ENCODE measurements at places on chromosomes 16 and 17.

DNA sequence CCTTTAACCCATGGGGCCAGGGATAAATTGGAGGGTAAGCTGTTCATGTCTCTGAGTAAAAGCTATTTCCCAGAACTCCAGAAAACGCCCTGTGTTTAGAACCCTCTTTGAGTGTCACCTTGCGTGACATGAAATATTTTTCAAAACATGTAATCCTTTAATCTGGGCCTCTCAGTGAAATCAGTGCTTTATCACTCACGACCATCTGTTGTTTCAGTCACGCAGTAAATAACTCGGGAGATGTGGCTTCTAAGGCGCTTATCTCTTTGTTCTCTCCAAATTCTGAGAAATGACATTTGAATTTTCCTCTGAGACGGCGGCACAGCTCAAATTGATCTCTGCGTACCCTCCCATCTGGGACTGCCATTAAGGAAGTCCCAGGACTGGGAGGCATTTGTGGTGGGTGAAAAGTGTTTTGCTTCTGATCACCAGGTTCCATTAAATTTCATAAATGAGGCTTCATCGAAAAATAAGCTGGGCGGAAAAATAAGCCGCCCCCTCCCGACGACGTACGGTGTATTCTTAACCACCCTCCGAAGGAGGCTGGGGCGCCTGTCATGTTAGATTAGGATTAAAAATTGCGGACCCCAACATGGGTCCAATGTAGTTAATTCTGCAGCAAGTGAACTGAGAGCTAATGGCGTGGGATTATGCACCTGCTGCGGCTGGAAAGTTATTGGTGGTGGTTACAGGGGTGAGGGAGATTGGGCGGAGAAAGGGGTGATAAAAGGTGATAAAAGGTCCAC lies 12.7 kb downstream of the WFDC1 start:
- no peak for DNase-seq

- DNase-seq = no peak
Measured at GRCh38 chr16:66129196-66129595, 237.3 kb upstream of the CDH5 start.

- no peak for DNase-seq
Measured at GRCh38 chr16:67786491-67786890, 19.9 kb downstream of the RANBP10 start.

DNA sequence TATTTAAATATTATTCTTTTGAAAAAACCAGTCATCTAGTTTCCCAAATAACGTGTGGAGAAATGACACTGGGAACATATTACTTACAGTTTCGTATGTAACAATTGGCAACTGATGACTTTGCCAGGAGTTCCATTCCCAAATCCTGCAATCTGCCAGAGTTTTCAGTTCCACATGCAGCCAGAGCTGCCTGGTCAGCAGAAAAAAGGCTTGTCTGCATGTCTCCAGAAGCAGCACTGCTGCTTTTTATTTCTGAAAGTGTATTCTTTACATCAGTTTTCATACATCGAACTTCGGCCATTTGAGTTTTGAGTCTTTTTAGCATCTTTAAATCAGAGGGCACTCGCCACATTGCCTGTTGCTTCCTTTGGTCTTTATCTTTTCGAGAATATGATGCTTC lies 78.4 kb downstream of the TRIM37 start:
- DNase-seq = no peak

DNA sequence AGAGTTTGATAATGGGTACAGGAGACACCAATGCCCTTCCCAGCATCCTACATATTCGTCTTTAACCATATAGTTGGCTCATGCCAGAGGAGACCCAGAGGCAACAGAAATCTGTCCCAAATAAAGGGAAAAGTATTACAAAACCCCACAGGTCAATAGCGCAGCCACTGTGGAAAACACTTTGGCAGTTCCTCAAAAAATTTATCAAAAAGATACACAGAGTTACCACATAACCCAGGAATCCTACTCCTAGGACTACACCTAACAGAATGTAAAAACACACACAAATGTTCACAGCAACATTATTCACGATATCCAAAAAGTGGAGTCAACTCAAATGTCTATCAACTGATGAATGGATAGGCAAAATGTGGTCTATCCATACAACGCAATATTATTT lies 135.8 kb downstream of the CEP112 start:
- no peak for DNase-seq

- DNase-seq = no peak
Measured at GRCh38 chr16:85947230-85948137, 48.5 kb downstream of the IRF8 start.

DNA sequence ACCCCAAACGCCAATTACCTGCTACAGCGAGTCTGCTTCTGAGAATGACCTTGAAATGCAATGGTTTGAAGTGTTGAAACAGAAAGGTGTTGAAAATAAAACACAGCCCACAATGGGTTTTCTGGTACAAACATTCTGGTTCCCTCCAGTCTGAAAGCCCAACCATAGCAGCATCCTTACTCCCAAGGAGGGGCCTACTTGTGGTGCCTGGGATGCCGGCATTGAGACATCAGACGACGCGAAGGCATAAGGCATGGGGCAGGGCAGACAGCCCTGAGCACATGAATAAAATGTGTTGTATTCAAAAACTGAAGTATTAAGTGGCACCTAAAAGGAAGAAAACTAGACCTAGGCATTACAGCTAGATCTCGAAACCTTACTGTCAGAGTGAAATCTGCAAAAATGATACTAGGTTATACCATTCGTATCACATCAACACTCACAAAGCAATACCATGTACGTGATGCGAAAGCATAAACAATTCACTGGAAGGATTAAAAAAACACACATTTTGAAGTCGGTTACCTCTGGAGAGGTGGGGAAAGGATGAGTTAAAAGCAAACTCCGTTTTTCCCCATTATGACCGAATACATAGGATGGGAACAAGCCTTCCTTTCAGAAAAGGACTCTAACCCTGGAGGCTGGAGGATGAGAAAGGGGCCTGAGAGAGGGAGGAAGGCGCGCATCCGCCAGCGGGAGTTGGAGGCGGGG lies 702 bp downstream of the NUDT21 start:
- peak; percentile 11 for DNase-seq

DNA sequence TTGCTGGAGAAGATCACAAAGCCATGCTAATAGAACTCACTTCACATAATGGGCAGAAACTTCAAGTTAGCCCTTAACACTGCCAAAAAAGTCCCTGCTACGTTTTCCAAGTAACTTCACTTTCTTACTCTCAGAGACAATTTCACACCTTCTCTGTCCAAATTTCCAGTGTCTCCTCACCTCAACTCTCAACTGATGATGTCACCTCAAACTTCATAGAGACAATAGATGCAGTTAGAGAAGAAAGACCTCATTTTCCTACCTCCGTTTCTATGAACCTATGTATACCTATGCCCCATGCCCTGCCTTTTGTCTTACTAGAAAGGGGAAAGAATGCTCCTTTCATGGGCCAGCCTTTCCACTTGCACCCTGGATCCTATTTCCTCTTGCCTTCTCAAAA lies 14.2 kb upstream of the EFCAB3 start:
- DNase-seq = no peak

DNA sequence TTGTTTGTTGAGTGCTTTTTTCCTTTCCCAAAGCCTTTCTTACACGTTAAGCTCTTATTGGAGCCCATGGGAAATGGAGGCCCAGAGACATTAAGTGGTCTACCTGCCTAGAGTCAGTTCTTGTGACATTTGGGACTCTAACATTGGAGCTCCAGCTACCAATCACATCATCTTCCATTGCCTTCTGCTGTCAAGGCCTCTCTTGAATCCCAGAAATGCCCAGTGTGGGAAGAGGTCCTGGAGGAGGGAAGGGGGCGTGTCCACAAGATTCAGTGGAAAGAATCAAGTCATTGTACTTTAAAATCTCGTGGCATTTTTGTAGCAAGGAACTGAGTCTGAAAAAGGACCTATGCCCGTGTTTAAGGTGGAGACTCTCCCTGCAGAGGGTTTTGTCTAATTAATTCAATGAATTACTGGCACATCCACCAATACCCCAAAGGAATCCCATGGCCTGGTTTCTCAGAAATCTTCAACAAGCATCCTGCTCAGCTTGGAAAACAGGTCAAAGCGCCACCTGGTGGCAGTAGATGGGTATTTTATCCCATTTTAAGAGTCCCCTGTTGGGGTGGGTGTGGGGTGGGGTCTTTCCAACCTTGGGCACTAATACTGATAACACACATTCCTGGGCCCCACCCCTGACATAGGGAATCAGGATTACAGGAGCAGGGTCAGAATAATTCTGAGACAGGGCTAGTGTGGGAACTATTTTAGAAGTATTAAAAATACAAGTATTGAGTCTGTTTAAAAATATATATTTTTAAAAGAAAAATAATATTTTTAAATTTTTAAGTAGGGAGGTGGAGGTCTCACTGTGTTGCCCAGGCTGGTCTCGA lies 24.6 kb downstream of the GPT2 start:
- peak; percentile 53 for DNase-seq

- DNase-seq = no peak
Measured at GRCh38 chr17:32725697-32726096, 151.2 kb downstream of the MYO1D start.

- peak; percentile 45 for DNase-seq
Measured at GRCh38 chr17:14297161-14297851, 3.6 kb upstream of the HS3ST3B1 start.

DNA sequence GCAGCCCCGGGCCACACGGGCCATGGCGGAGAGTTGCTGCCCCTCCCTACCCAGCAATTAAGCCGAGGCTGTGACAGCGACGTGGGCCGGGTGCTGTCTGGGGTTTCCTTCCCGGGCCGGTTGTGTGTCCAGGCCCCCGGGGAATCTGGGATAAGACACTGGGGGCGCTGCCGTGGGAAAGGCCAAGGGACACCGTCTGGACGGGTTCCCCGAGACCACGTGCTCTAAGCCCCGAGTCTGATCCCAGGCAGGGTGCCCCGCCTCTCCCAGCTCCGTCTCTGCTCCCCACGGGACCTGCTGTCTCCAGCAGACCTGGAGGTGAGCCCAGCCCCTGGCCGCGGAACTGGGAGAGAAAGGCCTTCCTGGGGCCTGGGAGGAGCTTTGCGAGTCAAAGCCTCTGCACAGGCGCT lies 92.2 kb downstream of the IRX3 start:
- DNase-seq = no peak

- DNase-seq = peak; percentile 98
Measured at GRCh38 chr17:8488901-8489300, 53.2 kb downstream of the NDEL1 start.

DNA sequence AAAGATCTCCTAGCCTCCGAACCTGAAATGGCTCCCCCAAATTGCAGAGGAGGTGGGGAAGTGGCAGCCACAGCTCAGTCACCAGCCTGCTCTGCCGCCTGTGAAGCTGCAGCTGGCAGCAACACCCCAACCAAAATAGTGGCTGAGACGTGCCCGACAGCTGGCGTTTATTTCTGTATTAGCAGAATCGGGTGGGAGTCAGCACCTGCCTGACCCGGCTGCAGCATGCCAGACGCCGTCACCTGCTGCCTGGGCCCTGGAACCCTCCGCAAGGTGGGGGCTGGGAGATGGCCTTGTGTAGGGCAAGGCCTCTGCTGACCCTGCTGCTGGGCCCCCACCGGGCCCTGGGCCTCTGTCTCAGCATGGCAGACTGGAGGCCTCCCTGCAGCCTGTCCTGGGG lies 17.5 kb upstream of the PABPN1L start:
- DNase-seq = no peak

DNA sequence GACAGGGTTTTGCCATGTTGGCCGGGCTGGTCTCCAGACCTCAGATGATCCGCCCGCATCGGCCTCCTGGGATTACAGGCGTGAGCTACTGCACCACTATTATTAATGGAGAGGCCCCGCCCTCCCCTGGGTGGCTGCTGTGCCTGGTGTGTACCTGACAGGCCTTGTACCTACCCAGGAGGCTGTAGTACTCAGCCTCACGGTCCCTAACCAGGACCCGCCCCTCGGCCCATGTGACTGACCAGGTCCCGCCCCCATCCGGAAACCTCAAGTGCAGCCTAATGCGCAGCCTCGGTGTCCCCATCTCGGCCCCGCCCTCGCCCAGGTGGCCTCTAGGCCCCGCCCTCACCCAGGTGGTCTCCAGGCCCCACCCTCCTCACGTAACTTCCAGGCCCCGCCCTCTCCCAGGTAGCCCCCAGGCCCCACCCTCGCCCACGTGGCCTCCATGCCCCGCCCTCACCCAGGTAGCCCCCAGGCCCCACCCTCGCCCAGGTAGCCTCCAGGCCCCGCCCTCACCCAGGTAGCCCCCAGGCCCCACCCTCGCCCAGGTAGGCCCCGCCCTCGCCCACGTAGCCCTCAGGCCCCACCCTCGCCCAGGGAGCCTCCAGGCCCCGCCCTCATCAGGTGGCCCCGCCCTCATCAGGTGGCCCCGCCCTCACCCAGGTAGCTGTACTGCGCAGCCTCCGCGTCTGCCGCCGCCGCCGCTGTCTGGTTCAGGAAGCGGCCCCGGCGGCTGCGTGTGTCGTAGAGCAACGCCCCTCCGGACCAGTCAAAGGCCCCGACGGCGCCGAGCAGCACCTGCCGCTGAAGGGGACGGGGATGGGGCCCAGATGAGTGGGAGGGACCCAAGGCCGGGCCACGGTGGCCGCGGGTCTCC lies 31.0 kb downstream of the HASPIN start:
- DNase-seq = no peak

GRCh38 chr16:50731989-50732832 lies 9.7 kb upstream of the CYLD start:
- no peak for DNase-seq

DNA sequence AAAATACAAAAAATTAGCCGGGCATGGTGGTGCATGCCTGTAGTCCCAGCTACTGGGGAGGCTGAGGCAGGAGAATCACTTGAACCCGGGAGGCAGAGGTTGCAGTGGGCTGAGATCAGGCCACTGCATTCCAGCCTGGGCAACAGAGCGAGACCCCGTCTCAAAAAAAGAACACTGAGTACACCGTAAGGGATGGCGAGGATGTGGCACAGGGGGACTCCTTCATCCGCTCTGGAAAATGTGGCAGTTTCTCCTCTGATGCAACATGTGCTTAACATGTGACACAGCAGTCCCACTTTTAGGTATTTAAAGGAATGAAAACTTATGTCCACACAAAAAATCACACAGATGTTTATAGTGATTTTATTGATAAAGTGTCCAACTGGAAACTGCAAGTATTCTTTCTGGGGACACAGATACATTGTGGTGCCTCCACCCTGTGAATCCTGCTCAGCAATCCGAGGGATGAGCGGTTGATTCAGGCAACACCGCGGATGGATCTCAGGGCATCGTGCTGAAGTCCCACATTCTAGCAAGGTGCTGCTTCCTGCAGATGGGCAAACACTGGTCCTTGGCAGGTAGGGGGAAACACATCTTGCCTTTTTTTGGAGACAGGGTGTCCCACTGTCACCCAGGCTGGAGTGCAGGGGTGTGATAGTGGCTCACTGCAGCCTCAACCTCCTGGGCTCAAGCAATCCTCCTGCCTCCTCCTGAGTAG lies 3.5 kb upstream of the C16orf95 start:
- no peak for DNase-seq

DNA sequence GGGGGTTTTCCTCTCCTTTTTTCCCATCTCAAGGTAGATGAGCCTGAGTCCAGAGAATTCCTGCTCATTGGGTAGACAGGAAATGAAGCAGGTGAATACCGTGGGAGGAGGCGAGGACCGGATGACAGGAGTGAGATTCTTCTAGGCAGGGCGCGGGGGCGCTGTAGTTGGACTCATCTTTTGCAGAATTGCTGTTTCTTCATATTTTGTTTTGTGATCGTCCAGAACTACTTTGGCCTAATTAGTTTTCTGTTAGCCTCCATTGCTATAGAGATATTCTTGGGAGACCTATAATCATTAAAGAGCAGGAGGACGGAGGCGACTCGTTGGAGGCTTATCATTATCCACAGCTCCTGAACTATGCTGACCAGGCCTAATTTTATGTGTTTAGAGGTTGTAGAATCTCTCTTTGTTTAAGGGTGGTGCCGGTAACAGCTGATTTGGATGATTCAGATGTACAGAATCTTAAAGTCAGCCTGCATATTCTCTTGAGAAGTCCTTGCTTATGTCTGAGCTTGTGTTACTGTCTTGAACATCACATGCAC lies 650 bp downstream of the ATP6V0A1 start:
- peak; percentile 83 for DNase-seq

- DNase-seq = no peak
Measured at GRCh38 chr16:87000001-87000400, 317.2 kb downstream of the C16orf95 start.
